ENCODE measurements at places on chromosomes 12 and 14.

DNA sequence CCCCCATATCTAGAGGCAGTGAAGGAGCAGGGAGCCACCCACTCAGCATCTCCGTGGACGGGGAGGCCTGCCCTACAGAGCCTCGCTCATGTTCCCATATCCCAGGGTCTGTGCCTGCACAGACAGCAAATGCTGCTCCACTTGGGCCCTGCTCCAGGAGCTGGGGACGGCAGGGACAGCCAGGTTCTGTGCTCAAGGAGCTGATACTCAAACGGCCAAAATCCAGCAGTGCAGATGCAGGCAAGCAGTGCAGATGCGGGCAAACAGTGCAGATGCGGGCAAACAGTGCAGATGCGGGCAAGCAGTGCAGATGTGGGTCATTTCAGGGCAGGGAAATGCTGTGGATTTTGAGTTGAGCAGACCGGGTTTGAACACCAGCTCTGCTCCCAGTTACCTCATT, 6.2 kb upstream of the SERPINA12 start:
- DNase-seq = no peak

GRCh38 chr12:120316798-120317223, 10.8 kb downstream of the PLA2G1B start:
- DNase-seq = no peak

DNA sequence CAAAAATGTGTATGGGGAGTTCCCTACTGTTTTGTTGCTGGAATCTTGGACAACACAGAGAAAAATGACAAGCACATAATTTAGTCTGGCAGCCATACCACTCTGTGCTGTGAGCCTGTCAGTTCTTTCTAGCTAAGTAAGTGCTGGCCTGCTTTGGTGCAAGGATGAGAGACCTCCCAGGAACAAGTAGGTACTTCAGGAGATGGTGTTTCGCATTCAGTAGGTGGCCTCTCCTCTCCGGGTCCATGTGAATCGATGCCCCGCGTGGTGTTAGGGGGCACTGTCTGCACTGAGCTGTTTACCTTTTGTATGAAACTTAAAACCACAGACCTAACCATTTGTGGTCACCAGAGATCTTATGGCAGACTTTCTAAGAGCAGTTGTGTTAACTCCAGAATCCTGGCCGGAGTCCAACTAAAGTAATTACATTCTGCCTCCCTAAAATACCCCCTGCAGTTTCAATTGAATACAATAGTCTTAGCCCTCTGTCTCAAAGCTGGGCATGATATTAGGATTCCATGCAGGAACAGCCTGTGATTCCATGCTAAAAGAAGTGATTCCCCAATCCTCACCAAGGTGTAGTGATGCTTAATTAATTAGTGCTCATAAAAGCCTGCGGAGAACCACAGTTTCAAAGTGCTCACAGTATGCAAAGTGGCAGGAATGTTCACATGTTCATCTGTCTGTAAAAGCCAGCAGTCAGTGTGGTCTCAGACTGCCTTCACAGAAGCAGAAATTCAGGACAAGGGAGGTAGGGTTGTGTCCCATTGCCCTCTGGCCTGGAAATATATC, 64.2 kb downstream of the LLPH start:
- no peak for DNase-seq

DNA sequence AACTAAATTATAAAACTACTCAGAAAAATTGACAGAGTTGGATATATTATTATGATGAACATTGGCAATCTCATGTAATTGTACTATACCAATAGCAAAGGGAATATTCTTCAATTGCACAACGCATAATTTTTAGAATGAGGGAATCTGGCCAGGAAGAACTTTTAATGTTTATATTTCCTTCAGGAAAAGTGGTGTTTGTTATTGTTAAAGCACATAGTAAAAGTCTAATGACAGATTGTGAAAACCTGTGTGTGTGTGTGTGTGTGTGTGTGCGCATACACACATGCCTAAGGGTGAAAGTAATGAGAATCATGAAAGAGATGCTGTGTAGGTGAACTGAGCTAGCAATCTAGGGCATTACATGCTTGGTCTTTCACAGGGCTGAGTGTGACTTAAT, 877.7 kb downstream of the SLC6A15 start:
- DNase-seq = no peak

DNA sequence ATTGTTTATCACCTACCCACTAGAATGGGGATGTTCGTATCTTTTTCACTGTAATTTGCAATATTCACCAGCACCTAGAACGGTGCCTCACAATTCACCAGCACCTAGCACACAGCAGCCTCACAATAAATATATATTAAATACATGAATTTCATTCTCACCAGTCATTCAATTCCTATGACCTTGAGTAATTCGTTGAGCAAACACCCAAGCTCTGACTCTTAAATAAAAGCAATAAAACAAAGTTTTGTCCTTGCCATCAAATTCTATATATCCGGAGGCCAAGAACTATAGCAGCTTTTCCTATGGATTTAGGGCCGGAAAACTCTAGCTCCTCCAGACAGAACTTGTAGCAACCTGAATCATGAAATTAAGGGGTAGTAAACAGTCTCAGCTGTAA, 981 bp downstream of the VTI1B start:
- DNase-seq = no peak

All from dermis microvascular lymphatic vessel endothelial cell (primary cell).